ENCODE measurements at places on chromosomes 2 and 18.

DNA sequence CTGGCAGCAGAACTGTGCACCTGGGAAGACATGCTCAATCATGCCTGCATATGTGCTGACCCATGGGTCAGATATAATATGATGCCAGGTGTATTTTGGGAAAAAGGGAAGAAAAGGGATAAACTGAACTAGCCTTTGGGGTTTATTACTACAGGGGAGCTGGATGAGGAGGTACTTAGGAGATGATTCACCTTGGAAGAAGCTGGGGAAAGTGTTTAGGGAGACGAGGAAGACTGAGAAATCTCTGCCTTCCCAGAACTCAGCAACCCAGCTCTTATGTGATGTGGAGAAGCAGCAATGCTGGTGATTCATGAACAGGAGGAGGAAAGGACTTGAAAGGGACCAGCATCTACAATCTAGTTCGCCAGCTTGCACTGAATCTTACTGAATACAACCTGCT is 110.2 kb downstream of the BARD1 start:
- DNase-seq, result no peak

DNA sequence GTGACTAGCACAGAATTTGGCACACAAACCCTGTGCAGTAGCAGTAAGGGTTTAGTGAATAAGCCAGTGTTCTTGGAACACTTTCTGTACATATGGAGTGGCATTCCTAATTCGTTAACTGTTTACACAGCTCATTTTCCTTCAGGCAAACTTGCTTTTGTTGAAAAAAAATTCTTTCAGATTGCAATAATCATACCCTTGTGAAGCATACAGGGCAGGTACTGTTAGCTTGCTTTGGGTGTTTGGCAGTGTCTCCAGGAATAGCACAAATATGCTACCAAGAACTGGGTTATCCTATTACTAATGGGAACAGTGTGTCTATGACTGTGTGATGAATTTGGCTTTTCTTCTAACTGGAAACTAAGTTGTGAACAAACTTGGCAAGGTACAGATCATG is 33.4 kb downstream of the UGP2 start:
- DNase-seq, result no peak

- no peak for DNase-seq
Observed at GRCh38 chr2:217698691-217699090, 304.1 kb downstream of the TNS1 start.

GRCh38 chr2:170969030-170969429 is 40.0 kb downstream of the GORASP2 start:
- no peak for DNase-seq

DNA sequence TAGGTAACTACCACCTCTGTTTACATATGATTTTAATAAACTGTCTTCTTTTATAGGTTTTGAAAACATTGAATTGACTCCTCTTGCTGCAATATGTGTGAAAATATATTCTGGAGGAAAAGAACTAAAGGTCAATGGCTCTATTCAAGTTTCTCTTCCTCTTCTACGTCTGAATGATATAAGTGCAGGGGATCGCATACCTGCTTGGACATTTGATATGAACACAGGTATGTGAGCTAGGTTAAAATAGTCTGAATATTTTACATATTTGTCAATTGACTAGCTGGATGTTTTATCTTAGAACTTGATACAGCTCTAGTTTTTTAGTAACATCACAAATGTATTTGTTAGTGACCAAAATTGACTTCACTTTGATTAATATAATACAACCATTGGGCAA is 57.2 kb downstream of the FAM171B start:
- DNase-seq, result no peak

- peak; percentile 86 for DNase-seq
Observed at GRCh38 chr2:74566754-74567085, 12.2 kb downstream of the DOK1 start.

GRCh38 chr2:160429248-160430000 is 64.2 kb downstream of the RBMS1 start:
- DNase-seq, result no peak

All from HS-27A (cell line).